ENCODE measurements at places on chromosomes 6 and 20.

GRCh38 chr6:108594640-108595039 is 33.9 kb downstream of the FOXO3 start:
- no peak overlapping the region for H3K4me3 ChIP-seq
- no peak overlapping the region for H3K27ac ChIP-seq
- H3K4me1 ChIP-seq, result peaks cover 3% of the 10 kb centered on the region
- H3K36me3 ChIP-seq, result no peaks in the 10 kb centered on the region
- no peaks in the 10 kb centered on the region for H3K27me3 ChIP-seq

DNA sequence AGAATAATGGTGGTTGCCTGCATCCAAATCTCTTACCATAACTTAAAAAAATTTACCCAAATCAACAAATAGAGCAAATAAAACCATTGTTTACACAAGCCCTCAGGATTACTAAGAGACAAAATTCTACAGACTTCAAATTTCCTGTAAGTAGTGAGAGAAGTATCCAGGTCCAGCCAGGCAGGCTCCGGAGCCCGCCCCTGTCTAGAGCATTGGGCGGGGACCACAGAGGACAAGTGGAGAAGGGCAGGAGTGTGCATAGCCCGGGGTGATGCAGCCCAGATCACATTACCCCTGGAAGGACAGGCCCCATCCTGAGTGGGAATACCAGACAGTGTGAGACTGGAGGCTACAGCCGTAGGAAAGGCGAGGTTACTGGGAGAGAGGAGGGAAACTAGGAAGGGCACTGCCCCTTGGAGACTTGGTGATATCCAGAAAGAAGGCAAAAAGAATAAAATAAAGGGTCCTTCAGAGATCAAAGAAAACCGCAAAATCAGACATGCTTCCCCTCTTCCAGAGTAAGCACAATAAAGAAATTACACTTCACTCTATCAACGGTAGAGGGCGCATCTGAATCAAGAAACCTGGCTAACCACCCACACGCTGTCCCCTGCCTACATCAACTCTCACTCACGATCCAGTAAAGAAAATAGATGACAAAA is 26.6 kb downstream of the RIN2 start:
- no peaks in the 10 kb centered on the region for H3K4me1 ChIP-seq
- no peak overlapping the region for H3K27ac ChIP-seq
- no peaks in the 10 kb centered on the region for H3K36me3 ChIP-seq
- H3K4me3 ChIP-seq, result no peak overlapping the region
- DNase-seq, result peak; percentile 76

DNA sequence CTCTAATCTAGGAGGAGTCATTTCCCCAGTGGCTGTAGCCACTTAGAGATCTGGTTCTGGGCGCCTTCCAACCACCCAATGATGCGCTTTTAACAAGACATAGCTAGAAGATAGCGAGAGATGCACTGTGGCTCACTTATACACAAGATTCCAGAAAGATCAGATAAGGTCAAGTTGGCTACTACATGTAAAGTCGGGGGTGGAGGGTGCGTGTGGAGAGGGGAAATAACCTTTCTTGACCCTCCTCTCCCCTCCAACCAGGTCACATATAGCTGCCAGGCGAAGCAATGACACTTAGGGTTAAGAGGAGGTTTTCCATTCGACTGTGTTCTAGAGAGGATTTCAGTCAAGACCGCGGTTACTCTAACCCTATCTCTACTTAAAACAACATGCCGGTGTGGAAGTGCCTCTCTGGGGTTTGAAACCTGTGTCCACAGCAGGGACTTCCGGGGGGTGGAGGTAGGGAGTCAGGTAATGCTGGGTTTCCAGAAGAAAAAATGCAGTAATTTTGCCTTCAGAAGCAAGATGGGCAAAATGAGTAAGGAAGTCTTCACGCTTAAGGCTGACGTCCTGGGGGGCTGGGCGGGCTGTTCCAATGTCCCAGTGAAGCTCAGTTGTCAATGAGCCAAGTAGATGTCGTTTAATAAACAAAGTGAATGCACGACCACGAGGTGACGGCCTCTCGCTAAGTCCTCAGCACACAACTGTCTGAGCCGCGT is 1.8 kb upstream of the SIM1 start:
- H3K27me3 ChIP-seq, result peaks cover 77% of the 10 kb centered on the region
- DNase-seq, result peak; percentile 64
- no peak overlapping the region for H3K27ac ChIP-seq

GRCh38 chr20:12970372-12970821 is 38.4 kb upstream of the SPTLC3 start:
- no peaks in the 10 kb centered on the region for H3K36me3 ChIP-seq
- peak; percentile 60 for DNase-seq
- H3K27ac ChIP-seq, result no peak overlapping the region

GRCh38 chr6:90412538-90413369 is 116.1 kb upstream of the BACH2 start:
- H3K4me1 ChIP-seq, result peaks cover 3% of the 10 kb centered on the region
- no peaks in the 10 kb centered on the region for H3K36me3 ChIP-seq
- H3K4me3 ChIP-seq, result no peak overlapping the region
- no peak overlapping the region for H3K27ac ChIP-seq
- DNase-seq, result no peak
- no peaks in the 10 kb centered on the region for H3K27me3 ChIP-seq

DNA sequence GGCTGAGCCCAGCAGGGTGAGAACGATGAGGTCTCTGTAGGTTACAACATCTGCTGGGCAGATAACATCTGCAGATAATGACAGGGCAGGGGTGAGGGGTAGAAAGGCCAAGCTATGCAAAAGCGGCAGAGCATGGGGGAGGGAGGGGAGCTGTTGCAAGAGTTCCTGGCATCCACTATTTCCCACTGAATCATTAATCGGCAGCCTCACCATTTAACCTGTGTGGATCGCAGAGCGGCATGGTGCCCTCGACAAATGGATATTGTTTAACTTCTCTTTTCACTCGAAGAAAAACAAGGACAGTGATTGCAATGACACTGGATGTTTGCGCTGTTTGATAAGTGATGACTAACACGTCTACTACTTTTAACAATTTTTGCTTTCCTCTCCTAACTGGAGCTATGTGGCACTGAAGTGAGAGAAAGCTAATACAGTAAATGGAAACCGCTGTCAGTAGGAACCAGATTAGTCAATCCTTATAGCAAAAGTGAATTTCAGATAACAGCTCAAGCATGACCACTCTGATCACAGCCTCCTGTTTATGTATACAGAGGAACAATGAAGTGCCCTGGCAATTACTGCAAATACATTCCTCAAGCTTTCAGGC is 381.5 kb downstream of the TFAP2A start:
- no peaks in the 10 kb centered on the region for H3K27me3 ChIP-seq
- peaks cover 2% of the 10 kb centered on the region for H3K4me1 ChIP-seq

DNA sequence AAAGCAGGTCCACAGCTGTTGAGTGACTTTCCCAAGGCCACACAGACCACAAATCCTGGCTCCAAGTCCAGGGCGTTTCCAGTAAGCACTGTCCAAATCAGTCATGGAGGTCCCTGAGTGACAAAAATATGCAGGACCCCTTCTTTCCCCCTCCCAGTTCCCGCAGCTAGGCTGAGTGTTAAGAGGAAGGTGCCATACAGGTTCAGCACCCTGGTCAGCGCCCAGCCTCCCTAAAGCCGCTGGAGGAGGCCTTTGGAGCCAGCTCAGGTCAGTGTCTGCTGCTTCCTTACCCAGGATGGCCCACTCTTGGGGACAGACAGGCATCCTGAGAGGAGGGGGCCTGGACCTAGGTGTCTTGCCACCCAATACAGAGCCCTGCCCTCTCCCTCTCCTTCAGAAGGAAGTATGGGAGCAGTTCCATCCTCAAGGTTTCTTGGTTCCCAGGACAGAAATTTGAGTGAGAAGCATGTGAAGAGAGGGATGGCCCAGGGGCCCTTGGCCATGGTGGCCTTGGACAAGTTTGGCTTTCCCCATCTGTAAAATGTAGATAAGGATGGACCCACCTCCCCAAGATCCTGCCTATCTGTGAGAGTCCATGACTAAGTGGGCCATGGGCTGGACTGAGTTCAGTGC is 13.2 kb downstream of the TMEM74B start:
- no peak overlapping the region for H3K4me3 ChIP-seq
- DNase-seq, result peak; percentile 74
- H3K27ac ChIP-seq, result no peak overlapping the region
- no peaks in the 10 kb centered on the region for H3K27me3 ChIP-seq

- no peaks in the 10 kb centered on the region for H3K4me1 ChIP-seq
- no peak overlapping the region for H3K4me3 ChIP-seq
- no peaks in the 10 kb centered on the region for H3K36me3 ChIP-seq
- DNase-seq, result no peak
Measured at GRCh38 chr6:156639009-156639721, 138.0 kb upstream of the ARID1B start.

DNA sequence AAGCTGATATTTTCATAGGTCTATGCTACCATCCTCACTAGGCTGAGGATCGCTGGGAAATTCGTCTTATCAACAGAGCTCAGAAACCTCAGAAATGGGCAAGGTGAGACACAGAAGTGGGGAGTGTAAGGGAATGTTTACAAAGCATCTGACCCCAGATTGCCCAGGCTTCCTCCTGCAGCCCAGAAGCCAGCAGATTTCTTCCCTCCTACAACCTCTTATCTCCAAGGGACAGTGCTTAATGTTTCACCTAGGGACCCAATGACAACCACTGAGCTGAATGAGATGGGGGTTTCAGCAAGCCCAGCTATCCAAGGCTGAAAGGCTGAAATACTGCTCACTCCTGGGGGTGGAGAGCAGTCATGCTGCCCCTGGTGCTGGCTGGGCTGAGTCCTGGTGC is 52.4 kb upstream of the TBC1D7 start:
- H3K27me3 ChIP-seq, result no peaks in the 10 kb centered on the region
- H3K36me3 ChIP-seq, result no peaks in the 10 kb centered on the region
- peaks cover 1% of the 10 kb centered on the region for H3K4me1 ChIP-seq
- H3K27ac ChIP-seq, result no peak overlapping the region
- no peak overlapping the region for H3K4me3 ChIP-seq
- DNase-seq, result no peak

GRCh38 chr6:12296255-12296573 is 6.1 kb downstream of the EDN1 start:
- peak; percentile 29 for DNase-seq
- H3K27ac ChIP-seq, result no peak overlapping the region
- no peaks in the 10 kb centered on the region for H3K27me3 ChIP-seq
- H3K4me3 ChIP-seq, result no peak overlapping the region
- H3K4me1 ChIP-seq, result peaks cover 2% of the 10 kb centered on the region

GRCh38 chr6:162964488-162965140 is 236.8 kb downstream of the PACRG start:
- H3K4me3 ChIP-seq, result no peak overlapping the region
- H3K36me3 ChIP-seq, result no peaks in the 10 kb centered on the region
- H3K4me1 ChIP-seq, result no peaks in the 10 kb centered on the region
- no peaks in the 10 kb centered on the region for H3K27me3 ChIP-seq

GRCh38 chr6:96611342-96611991 is 48.5 kb downstream of the FHL5 start:
- no peaks in the 10 kb centered on the region for H3K36me3 ChIP-seq
- H3K4me3 ChIP-seq, result no peak overlapping the region
- no peaks in the 10 kb centered on the region for H3K4me1 ChIP-seq
- no peaks in the 10 kb centered on the region for H3K27me3 ChIP-seq
- no peak overlapping the region for H3K27ac ChIP-seq

- no peaks in the 10 kb centered on the region for H3K36me3 ChIP-seq
- no peaks in the 10 kb centered on the region for H3K27me3 ChIP-seq
- peaks cover 2% of the 10 kb centered on the region for H3K4me1 ChIP-seq
- peak; percentile 54 for DNase-seq
- H3K27ac ChIP-seq, result peak overlapping the region; percentile 62
Measured at GRCh38 chr6:82607998-82608725, 244.5 kb downstream of the TPBG start.

DNA sequence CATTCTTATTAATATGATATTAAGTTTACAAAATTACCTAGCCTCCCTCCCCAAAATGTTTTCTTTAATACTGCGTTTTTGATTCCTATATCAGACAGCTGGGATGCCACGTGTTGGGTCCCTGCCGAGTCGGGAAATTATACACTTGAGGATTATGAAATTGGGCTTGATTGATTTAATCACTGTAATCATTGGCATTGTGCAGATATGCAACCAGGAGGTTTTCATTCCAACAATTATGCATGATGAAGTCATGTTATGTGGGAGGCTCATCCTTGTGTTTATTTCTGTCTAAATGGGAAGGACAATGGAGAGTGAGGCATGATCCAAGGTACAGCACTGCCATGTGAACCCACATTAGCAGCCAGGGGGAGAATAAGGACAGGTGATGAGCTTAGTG is 30.6 kb upstream of the RIPOR2 start:
- no peak overlapping the region for H3K4me3 ChIP-seq
- no peak for DNase-seq
- no peak overlapping the region for H3K27ac ChIP-seq
- no peaks in the 10 kb centered on the region for H3K4me1 ChIP-seq
- H3K36me3 ChIP-seq, result no peaks in the 10 kb centered on the region
- no peaks in the 10 kb centered on the region for H3K27me3 ChIP-seq

DNA sequence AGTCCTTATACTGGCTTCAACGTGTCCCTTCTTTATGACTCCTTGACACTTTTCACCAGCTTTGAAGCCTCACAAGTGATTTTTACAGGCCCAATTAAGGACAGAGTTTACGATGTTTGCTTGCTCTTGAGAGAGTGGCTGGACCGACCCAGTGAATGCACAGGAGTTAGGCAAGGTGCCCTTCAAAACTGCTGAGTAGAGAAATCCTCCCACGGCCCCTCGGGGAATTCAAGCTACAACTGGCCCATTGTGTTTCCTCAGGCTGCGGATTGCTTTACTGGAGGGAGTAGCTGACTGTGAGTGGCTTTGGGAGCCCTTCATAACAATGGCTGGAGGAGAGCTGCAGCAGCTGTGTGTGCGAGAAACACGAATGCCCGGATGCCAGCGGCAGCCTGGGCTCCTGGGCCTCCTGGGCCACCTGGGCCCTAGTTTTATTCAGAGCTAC is 50.0 kb downstream of the SGK1 start:
- no peaks in the 10 kb centered on the region for H3K27me3 ChIP-seq
- H3K36me3 ChIP-seq, result no peaks in the 10 kb centered on the region
- no peak overlapping the region for H3K4me3 ChIP-seq

DNA sequence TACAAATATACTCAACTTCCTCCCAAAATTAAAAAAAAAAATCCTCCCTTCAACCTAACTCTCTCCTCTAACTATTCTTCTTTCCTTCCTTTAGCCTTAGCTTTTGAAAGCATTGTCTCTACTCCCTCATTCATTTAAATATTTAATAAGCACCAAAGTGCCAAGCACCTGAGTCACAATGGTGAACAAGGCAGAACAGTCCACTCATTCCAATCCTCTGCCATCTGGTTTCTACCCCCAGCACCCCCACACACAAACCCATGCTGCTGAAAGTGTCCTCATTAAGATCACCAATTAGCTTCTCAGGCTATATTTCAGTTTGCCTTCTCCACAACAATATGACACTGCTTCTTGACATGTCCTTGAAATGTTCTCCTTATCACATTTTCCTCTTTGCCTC is 76.3 kb downstream of the DTNBP1 start:
- H3K4me1 ChIP-seq, result no peaks in the 10 kb centered on the region
- H3K27me3 ChIP-seq, result no peaks in the 10 kb centered on the region
- H3K36me3 ChIP-seq, result no peaks in the 10 kb centered on the region
- DNase-seq, result no peak

All from mesendoderm (in vitro differentiated cells).